ENCODE measurements at places on chromosomes 11 and 22. TPM values are rescaled to one million over a fixed set of nuclear protein-coding genes. Genes with fewer than 3 reads are reported as not detected.

The SPINDOC gene
- 4.5 TPM for polyA plus RNA-seq

The TIMP3 gene
- polyA plus RNA-seq = 78.0 TPM

The OR8U1 gene
- not detected for polyA plus RNA-seq

The GLB1L2 gene
- 3.5 TPM for polyA plus RNA-seq

The ASRGL1 gene
- 3.6 TPM for polyA plus RNA-seq

The CCDC116 gene
- polyA plus RNA-seq = 1.9 TPM

The BACE1-AS gene
- 19.8 TPM for polyA plus RNA-seq

The KRTAP5-7 gene
- polyA plus RNA-seq = not detected

The MMP27 gene
- not detected for polyA plus RNA-seq

The BRSK2 gene
- 2.0 TPM for polyA plus RNA-seq

The RGL4 gene
- polyA plus RNA-seq = not detected

The NXPE2 gene
- not detected for polyA plus RNA-seq

The FADS1 gene
- polyA plus RNA-seq = 32.1 TPM

The RAB39A gene
- 0.80 TPM for polyA plus RNA-seq
